ENCODE measurements at places on chromosomes 6 and 20.
A peak's percentile ranks its signal among the peaks of the same experiment; 100 is the strongest.

DNA sequence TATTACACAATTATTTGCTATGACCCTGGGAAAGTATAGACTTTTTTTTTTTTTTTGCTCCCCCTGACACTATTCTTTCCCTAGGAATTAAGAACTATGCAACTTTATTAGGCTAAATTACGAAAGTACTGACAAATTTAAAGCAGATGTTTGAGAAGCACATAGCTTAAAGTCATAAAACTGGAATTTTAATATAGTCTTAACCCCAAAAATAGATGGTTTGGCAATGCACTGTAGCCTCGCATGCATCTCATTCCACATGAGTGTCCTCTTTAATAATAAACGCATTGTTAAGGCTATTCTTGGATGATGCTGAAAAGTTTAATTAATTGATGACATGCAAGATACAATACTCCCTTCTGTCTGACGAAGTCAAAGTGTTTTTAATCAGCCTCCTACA, 49.3 kb downstream of the TBC1D7 start:
- DNase-seq = no peak

GRCh38 chr6:163239572-163240340, 174.8 kb upstream of the QKI start:
- no peak for DNase-seq

DNA sequence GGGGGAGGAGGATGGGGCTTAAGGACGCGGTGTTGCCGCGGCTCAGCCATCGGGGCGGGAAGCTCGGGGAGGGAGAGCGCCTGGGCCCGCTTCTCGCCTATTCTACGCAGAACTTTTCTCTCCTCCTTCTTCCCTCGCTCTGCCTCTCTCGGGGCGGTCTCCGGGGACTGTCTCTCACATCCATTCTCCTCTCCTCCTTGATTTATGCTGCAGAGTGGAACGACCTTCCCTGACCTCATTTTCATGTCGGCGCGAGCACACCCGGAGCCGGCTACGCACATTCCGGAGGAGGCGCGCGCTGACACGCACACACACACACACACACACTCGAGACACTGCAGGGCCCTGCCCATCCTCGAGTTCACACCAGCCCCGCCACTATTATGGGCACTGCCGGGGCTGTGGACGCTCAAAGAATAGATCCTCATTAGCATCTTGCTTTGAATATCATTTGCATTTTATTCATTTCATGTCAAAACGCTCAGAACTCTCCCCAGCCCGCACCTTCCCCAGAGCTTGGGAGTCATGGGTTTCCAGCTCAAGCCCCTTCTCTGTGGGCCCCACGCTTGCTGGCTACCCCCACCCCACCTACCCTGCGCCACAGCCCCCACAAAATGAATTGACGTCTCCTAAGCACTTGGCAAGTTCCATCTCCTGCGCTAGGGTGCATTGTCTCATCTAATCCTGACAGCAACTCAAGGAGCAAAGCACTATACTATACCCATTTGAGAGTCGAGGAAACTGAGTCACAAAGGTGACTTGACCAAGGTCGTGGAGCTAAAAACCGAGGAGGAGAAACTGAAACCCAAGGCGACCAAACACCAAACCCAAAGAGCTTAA, 36.8 kb downstream of the NCR2 start:
- DNase-seq = no peak

- no peak for DNase-seq
These were observed 139.5 kb upstream of the TCF21 start for GRCh38 chr6:133749427-133749826.

GRCh38 chr6:92289831-92290230, 1129.5 kb downstream of the EPHA7 start:
- DNase-seq = no peak

DNA sequence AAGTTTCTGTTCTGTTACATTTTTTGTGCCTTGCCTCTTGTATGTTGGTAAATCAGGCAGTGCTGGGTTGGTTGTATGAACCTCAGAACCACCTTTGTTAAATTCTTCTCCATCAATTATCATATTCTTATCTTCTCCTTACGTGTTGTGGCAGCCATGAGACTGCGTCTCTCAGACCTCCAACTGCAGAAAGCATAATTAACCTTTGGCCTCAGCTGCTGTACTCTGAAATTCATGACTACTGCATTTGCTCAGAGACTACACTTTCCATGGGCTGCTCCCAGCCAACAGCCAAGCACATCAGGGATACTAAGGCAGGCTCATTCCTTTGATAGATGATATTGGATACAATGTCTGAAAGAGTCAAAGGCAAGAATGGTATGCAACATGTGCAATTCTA, 15.1 kb upstream of the SNX3 start:
- no peak for DNase-seq

DNA sequence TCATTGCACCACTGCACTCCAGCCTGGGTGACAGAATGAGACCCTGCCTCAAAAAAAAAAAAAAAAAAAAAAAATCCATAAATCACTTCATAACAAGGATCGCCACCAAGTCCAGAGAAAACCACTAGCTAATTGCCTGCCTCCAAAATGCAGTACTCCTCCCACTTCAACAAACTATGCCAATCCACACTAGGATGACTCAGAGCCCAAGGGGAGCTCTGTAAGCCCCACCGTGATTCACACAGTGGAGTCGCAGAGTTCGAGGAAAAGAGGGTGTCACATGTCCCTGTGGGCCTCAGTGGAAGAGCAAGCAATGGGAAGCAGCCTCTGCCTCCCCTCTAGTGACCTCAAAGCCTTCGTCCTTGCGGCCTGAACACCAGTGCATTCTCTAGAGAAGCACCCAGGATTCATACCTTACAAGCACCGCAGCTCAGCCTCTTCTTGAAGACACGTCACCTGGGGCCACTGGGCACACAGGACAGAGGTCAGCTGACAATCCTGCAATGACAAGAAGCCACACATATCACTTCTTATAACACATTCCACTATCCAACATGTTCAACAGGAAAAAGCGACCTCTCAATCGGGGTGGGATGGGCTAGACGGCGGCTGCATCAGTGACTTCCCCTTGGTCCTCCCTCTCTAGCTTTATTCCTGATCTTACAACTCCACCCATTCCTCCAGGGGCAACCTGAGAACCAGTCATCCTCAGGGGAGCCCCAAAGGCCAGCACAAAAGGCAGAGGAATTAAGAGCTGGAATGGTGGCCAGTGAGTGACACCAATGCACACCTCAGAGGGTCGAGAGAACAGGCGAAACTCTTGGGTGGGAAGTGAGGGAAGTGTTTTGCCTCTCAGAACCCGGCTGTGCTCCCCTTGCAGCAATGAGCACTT, 8.9 kb downstream of the SNHG17 start:
- peak; percentile 86 for DNase-seq

DNA sequence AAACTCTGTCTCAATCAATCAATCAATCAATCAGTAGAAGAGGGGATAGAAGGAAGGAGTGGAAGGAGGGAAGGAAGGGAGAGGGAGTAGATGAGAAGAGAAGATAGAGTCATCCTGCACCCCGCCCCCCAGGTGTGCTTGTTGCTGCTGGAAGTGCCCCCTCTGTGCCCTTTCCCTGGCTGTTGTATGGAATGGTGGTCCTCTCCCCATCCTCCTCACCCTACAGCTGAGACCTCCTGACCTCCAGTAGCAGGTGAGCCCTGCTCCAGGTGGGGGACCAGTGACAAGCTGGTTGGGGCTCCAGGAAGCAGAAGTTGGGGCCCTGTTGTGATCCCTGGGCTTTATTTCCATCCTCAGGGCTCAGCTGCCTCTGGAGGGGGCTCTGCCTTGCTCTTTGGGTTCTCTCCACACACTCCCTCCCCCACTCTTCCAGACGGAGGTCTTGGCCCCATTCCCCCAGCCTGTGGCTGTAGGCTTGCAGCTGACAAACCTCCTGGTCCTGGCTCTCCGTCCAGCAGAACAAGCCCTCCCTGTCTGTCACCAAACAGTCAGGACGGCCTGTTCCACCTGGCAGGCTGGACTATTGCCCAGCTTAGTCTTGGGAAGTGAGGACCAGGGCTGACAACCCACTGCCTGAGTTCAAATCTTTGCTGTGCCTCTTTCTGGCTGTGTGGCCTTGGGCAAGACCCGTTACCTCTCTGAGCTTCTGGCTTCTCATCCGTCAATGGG, 26.0 kb upstream of the SCRT2 start:
- DNase-seq = no peak

All from adrenal gland (tissue), 19 donors.